Pancreas (tissue), 10 donors: ENCODE measurements at places on chromosomes 7 and 10. TPM values are rescaled to one million over a fixed set of nuclear protein-coding genes. Genes with fewer than 3 reads are reported as not detected.
A peak's percentile ranks its signal among the peaks of the same experiment; 100 is the strongest.

KCND2 gene
- total RNA-seq: 1.2 TPM

VPS37D gene
- total RNA-seq: 3.9 TPM

HK1 gene
- total RNA-seq: 8.3 TPM

ZNF727 gene
- total RNA-seq: 1.4 TPM

NKX2-3 gene
- 0.28 TPM for total RNA-seq

GNAT3 gene
- not detected for total RNA-seq

FOXP2 gene
- total RNA-seq: 12.6 TPM

- no peaks in the 10 kb centered on the region for H3K27me3 ChIP-seq
- H3K4me3 ChIP-seq: no peak overlapping the region
- no peak overlapping the region for H3K27ac ChIP-seq
- no peak for DNase-seq
Observed at GRCh38 chr10:133068111-133069032, 19.4 kb upstream of the ADGRA1 start.

GRCh38 chr7:36734731-36735130, 10.4 kb upstream of the AOAH start:
- DNase-seq: no peak
- no peak overlapping the region for H3K4me3 ChIP-seq
- no peaks in the 10 kb centered on the region for H3K4me1 ChIP-seq
- no peak overlapping the region for H3K27ac ChIP-seq
- H3K36me3 ChIP-seq: no peaks in the 10 kb centered on the region

- H3K27ac ChIP-seq: no peak overlapping the region
- H3K4me1 ChIP-seq: no peaks in the 10 kb centered on the region
- H3K4me3 ChIP-seq: no peak overlapping the region
- no peaks in the 10 kb centered on the region for H3K27me3 ChIP-seq
- no peaks in the 10 kb centered on the region for H3K36me3 ChIP-seq
Observed at GRCh38 chr7:4079366-4079765, 602.7 kb upstream of the FOXK1 start.

DNA sequence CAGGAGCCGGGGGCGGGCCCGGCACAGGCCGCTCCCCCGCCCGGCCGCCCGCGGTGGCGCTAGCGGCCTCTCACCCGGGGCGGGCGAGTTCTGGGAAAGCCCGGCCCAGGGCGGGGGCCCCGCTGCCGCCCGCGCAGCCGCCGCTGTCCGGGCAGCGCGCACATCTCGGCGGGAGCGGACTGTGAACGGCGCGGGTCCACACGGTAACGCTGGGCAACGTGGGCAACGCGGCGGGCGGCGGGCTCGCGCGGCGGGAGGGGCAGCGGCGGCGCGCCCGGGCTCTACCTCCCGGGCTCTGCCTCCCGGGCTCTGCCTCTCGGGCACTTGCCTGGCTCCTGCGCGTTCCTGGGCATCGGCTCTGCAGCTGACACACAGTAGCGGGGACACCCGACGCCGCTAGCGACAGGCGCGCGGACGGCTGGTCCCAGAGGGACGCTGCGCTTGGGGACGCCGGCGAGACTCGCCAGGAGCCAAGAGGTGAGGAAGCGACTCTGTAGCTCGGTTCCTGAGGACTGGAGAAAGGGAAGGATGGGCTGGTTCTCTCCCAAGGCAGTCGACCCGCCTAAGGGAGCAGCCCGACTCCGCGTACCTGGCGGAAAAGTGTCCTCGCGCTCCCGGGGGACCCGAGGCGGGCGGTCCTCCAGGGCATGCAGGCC, at the start of gene PLCE1:
PLCE1 (plus strand) TSS at position 150 of the 656 bp plus-strand sequence. CDS start 37,116 bp downstream, outside the sequence.
- no peaks in the 10 kb centered on the region for H3K4me1 ChIP-seq
- no peaks in the 10 kb centered on the region for H3K27me3 ChIP-seq
- H3K4me3 ChIP-seq: peak within 1 kb of the TSS; percentile 22

GRCh38 chr7:104366390-104366789, 38.0 kb downstream of the LHFPL3 start:
- H3K4me1 ChIP-seq: no peaks in the 10 kb centered on the region
- no peak overlapping the region for H3K27ac ChIP-seq

GRCh38 chr10:121753726-121754476, 155.7 kb upstream of the FGFR2 start:
- no peaks in the 10 kb centered on the region for H3K4me1 ChIP-seq
- H3K36me3 ChIP-seq: no peaks in the 10 kb centered on the region
- DNase-seq: no peak
- no peak overlapping the region for H3K27ac ChIP-seq
- H3K4me3 ChIP-seq: no peak overlapping the region

- peaks cover 15% of the 10 kb centered on the region for H3K4me1 ChIP-seq
- H3K27me3 ChIP-seq: no peaks in the 10 kb centered on the region
Observed at GRCh38 chr10:33201056-33201780, 133.2 kb downstream of the NRP1 start.

GRCh38 chr10:113557903-113558321, 5.1 kb downstream of the HABP2 start:
- peaks cover 5% of the 10 kb centered on the region for H3K4me1 ChIP-seq
- H3K4me3 ChIP-seq: no peak overlapping the region
- H3K27me3 ChIP-seq: no peaks in the 10 kb centered on the region
- no peak for DNase-seq
- no peak overlapping the region for H3K27ac ChIP-seq
- no peaks in the 10 kb centered on the region for H3K36me3 ChIP-seq

DNA sequence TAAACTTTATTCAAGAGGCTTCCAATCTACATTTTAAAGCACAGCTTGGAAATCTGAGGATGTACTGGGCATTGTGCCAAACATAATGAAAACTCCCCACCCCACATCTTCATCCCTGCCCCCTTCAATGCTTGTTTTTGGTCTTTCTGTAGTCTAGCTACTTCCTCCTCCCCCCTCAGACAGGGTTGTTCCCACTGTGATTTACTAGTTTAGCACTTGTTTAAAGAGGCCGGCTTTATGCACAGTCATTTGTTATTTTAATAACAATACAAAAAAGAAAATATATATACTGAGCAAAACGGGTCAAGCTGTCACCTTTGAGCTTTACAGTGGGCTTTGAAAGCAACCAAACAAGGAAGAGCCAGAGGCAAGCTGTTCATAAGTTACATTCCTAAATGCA, 132.6 kb downstream of the CHRM2 start:
- no peak overlapping the region for H3K4me3 ChIP-seq
- no peaks in the 10 kb centered on the region for H3K4me1 ChIP-seq
- no peaks in the 10 kb centered on the region for H3K27me3 ChIP-seq
- no peak for DNase-seq
- H3K36me3 ChIP-seq: no peaks in the 10 kb centered on the region

DNA sequence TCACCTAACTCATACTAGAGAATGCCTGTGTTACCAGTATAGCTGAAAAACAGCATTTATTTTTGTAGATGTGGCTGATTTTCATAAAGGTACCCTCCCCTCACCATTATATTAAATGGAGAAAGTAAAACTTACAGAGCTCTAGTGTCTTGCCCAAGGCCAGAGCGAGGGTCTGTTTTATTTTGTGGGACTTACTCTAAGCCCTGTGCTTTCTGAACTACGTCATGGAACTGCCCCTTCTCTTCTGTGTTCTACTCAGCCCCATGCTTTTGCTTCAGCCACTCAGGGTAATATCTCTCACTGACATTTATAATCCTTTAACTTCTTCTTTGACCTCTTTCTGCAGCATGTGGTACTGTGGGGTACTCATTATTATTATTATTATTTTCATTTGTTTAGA, 10.3 kb upstream of the ZNF786 start:
- no peaks in the 10 kb centered on the region for H3K27me3 ChIP-seq
- H3K4me1 ChIP-seq: no peaks in the 10 kb centered on the region
- no peak for DNase-seq
- H3K27ac ChIP-seq: no peak overlapping the region
- no peaks in the 10 kb centered on the region for H3K36me3 ChIP-seq

- no peaks in the 10 kb centered on the region for H3K36me3 ChIP-seq
- H3K4me1 ChIP-seq: peaks cover 29% of the 10 kb centered on the region
- no peak overlapping the region for H3K27ac ChIP-seq
- DNase-seq: no peak
- H3K4me3 ChIP-seq: no peak overlapping the region
Observed at GRCh38 chr7:23333671-23334246, 34.6 kb downstream of the MALSU1 start.

DNA sequence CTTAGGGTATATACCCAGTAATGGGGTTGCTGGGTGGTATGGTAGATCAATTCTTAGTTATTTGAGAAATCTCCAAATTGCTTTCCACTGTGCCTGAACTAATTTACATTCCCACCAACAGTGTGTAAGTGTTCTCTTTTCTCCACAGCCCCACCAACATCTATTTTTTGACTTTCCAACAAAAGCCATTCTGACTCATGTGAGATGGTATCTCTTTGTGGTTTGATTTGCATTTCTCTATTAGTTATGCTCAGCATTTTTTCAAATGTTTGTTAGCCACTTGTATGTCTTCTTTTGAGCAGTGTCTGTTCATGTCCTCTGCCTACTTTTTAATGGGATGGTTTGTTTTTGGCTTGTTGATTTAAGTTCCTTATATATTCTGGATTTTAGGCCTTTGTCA, 66.4 kb downstream of the MGAM2 start:
- no peaks in the 10 kb centered on the region for H3K4me1 ChIP-seq
- DNase-seq: no peak
- H3K36me3 ChIP-seq: peaks cover 10% of the 10 kb centered on the region
- H3K4me3 ChIP-seq: no peak overlapping the region
- no peak overlapping the region for H3K27ac ChIP-seq

GRCh38 chr10:122116331-122116730, 127.4 kb downstream of the TACC2 start:
- no peak overlapping the region for H3K27ac ChIP-seq
- DNase-seq: peak; percentile 40
- H3K27me3 ChIP-seq: no peaks in the 10 kb centered on the region
- H3K4me1 ChIP-seq: peaks cover 5% of the 10 kb centered on the region
- H3K36me3 ChIP-seq: no peaks in the 10 kb centered on the region
